Foreskin fibroblast (primary cell): ENCODE measurements at places on chromosomes 4 and X.

DNA sequence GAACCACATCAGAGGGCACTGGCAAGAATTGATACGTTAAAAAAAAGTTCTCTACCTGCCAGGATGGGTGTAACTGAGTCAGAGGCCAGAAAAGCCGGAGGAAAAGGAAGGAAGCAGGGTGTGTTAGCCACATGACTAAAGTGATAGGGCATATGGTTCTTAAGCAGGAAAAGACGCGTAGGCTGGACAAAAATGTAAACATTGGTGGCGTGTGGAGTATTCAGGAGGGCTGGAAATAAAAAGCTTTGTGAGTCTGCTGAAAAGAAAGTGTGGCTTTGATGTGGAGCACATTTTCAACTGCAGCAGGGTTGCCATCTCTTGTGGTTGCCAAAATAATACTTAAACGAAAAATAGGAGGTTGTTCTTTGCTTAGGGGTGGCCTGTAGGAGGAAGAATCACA is 186.5 kb upstream of the RPL34 start:
- DNase-seq, result peak; percentile 77

- no peak for DNase-seq
These were observed 493 bp downstream of the TCEAL5 start for GRCh38 chrX:103275947-103276567.

DNA sequence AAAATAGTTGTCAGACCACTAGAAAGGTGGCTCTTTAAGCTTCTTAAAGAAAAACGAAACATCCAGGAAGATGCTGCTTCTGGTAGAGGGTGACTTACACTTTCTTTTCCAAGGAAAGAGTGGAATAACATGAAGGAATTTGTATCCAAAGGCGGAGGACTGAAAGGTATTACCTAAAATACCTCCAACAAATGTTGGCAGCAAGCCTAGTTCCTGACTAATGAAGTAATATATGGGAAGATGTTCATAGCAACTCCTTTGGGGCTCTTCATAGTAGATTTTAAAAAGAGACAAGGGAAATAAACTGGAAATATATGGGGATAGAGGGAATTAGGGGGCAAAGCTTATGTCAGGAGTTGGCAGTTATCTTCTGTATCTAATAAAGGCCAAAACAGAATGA is 116.2 kb downstream of the AASDH start:
- peak; percentile 7 for DNase-seq

DNA sequence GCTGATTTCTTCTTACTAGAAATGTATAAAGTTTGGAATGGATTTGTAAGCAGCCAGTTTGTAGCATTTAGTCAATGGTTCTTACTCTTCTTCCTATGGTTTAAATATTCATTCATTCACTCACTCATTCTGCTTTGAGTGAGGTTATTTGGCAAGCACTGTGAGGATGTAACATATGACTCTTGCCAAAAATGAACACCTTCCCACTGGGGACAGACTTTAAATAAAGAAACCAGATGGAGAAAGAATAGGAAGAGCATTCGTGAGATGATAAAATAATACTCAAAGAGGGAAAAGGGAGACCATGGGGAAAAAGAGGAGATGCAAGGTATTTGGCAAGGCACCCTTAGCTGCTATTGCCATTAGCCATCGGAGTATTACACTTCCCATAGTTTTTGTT is 586.1 kb downstream of the ADGRL3 start:
- no peak for DNase-seq

- no peak for DNase-seq
These were observed 408.2 kb downstream of the SMARCA1 start for GRCh38 chrX:129115104-129115503.

DNA sequence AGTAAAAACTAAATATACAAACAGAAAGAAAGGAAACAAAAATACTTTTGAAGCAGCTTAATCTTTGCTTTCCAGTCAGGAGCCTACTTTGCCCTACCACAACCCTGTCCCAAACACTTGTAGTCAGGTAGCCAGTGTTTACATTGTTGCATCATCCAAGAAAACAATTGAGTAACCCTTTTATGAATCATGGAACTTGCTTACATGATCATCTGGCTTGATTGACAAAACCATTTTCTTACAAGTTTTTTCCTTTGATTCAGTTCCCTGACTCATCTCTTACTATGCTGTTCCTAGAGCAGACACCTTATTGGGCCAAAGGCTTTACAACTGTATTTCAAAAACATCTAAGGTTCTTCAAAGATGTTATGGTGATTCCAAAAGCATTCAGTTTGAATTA is 740.1 kb downstream of the KLHL13 start:
- DNase-seq, result no peak

- no peak for DNase-seq
These were observed 54.2 kb downstream of the SPATA18 start for GRCh38 chr4:52105276-52105675.

GRCh38 chr4:70564033-70564432 is 28.0 kb upstream of the AMBN start:
- no peak for DNase-seq

- no peak for DNase-seq
These were observed 59.8 kb downstream of the ZNF711 start for GRCh38 chrX:85303544-85303943.

DNA sequence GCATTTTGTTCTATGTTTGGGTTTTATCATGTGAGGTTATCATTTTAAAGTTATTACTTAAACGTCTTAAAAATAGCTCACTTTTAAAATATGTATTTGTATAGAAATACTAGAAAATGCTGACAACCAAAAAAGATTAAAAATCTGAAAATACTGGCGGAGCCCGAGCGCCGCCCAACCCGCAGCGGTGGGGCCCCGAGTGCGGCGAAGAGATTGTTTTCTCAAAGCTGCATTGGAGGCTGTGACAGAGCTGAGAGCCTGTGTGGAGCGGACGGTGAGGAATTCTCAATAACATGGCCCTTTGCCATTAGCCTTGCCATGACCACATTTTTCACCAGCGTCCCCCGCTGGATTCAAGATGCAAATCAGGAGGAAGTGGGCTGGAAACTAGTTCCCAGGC is 255.4 kb downstream of the NKX6-1 start:
- no peak for DNase-seq

GRCh38 chr4:184267673-184268583 is 50.3 kb upstream of the ENPP6 start:
- DNase-seq, result peak; percentile 70

- peak; percentile 28 for DNase-seq
These were observed 222.1 kb downstream of the PCDH18 start for GRCh38 chr4:137310166-137310565.
